Lower leg skin (tissue), 4 donors: ENCODE measurements at places on chromosomes 5 and 9.

DNA sequence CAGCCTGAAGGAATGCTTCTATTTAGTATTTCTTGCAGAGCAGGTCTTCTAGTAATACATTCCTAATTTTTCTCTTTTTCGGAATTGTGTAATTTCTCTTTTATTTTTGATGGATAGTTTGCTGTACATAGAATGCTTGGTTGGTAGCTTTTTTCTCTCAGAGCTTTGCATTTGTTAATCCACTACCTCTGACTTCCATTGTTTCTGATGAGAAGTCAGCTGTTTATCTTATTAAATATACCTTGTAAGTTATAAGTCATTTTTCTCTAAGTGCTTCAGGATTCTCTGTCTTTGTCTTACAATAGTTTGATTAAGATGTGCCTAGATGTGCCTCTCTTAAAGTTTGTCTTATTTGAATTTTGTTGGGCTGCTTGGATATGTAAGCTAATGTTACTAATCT lies 101.9 kb downstream of the HTR1A start:
- DNase-seq = no peak

DNA sequence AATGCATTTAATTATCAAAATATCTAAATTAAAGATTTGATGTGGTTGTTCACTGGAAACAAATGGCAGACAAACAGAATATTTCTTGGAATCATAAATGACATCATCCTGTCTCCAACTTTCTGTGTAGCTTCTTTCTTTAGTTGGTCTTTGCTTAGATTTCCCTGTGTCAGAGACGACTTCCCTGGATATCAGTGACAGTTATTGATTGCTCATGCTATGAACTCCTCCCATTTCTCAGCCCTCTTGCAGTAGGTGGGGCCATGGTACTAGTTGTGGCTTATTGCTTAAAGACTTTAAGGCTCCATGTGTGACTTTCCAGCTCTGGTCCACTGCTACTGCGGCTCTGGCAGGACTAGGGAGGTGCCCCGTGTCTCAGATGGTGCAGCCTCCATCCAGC lies 592.6 kb downstream of the MTRR start:
- DNase-seq = no peak

DNA sequence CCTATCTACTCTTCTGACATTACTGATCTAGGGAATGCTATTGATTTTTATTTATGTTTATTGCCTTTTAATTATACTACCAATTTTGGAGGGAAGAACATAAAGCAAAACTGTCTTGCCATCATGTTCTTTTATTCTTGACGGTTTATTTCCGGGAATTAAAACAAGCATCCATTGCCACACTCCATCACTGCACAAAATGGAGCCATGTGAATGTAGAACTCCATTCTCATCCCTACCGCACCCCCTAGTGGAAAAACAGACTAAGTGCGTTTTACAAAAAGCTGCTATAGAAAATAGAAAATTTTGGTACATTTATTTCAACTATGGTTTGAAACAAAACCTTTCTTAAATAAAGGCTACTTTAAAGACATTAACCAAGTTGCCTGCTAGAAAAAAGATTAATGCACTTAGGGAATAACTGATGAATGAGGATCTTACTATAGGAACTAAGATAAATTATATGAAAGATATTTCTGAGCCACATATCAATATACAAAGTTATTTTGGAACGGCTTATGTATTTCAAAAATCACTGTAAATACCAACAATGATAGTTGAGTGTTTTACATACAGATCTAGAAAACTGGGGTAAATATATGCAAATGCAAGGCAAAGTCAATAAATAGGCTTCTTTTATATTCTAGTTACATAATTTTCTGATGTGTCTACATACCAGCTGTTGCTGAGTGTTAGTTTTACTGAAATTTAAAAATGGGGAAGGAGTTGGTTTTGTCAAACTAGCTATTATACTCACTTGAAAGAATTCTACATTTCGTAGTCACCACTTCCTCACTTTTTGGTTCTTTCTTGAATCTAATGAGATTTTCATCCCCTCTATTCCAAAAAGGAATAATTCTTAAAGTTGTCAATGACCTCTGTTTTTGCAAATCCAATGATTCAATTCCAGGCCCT lies 26.5 kb downstream of the OXCT1 start:
- DNase-seq = no peak

DNA sequence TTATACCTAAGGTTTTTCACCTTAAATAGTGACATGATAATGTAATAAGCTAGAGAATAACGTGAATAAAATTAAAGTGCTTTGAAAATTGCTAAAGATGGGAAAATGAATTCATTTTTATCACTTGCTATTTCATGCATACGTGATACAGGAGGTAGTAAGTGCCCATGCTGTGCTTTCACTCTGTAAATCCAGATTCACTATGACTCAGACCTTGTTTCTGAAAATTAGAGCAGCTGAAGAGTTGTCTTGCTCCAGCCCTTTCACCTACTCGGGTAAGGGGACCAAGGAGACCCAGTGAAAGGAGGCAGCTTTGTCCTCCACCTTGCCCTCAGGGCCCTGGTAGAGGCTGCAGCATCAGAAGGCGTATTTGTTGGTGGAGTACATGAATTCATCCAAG lies 87.9 kb downstream of the ANKH start:
- DNase-seq = no peak

DNA sequence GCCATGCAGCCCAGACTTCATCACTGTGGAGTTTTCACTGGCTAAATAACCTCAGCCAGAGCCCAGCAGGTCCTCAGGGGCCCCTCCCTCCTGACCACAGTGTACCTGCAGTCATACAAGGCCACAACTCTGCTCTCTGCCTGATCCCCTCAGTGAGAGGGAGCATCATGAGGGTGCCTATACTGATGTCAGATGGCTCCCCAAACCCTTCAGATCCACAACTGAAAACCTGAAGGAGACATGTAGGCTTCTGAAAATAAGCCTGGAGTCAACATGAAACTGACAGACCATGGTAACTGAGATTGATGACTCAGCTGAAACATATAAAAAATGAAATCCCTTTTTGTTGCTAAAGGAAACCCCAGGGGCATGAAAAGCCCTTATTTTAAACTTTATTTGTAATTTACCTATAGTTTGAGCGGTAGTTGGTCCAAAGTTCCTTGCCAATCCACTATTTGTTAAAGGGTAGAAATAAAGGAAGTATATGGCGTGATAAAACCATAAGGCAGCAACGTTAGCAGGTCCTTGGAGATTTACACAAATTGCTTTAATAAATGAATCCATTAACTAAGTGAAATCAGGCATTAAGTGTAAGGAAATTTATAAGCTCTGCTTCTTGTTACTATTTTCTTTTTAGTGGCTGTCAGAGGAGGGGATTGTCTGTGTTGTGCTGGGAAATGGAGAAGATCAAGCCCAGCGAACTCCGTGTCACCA lies 68.3 kb downstream of the FGF1 start:
- DNase-seq = no peak

GRCh38 chr5:178301641-178302040 lies 69.0 kb upstream of the PHYKPL start:
- no peak for DNase-seq

DNA sequence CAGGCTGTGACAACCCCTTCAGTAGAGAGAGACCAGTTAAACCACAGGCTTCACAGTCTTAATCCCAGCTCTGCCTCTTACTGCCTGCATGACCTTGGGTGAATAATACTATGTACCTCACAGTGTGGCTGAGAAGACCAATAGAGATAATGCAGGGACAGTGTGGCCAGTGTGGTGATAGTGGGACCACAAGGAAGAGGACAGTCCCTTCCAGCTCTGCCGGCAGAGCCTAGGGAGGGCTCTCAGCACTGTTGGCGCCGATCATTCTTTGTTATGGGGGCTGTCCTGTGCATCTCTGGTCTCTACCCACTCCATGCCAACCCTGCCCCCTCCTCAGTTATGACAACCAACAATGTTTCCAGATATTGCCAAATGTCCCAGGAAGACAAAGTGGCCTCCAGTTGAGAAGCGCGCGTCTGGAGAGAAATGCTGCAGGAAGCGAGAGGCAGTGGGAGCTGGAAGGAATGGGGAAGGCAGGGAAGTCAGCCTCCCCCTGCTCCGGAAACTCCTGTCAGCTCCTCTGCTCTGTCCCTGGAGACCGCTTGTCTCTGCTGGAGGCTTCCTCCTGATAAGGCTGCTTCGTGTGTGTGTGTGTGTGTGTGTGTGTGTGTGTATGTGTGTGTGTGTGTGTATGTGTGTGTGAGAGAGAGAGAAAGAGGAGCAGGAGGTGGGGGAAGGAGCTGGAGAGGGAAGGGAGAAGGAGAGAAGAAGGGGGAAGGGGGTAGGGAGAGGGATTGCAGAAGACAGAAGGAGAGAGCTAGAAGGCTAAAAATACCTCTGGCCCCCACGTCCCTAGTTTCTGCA lies 31.8 kb upstream of the FABP6 start:
- DNase-seq = no peak

GRCh38 chr5:151221574-151221973 lies 2.3 kb downstream of the CCDC69 start:
- no peak for DNase-seq

- DNase-seq = peak; percentile 91
Observed at GRCh38 chr9:130578865-130579737, at the start of gene FUBP3. FUBP3 (plus strand) TSS chr9:130579577; CDS start chr9:130579681, 104 bp downstream.

DNA sequence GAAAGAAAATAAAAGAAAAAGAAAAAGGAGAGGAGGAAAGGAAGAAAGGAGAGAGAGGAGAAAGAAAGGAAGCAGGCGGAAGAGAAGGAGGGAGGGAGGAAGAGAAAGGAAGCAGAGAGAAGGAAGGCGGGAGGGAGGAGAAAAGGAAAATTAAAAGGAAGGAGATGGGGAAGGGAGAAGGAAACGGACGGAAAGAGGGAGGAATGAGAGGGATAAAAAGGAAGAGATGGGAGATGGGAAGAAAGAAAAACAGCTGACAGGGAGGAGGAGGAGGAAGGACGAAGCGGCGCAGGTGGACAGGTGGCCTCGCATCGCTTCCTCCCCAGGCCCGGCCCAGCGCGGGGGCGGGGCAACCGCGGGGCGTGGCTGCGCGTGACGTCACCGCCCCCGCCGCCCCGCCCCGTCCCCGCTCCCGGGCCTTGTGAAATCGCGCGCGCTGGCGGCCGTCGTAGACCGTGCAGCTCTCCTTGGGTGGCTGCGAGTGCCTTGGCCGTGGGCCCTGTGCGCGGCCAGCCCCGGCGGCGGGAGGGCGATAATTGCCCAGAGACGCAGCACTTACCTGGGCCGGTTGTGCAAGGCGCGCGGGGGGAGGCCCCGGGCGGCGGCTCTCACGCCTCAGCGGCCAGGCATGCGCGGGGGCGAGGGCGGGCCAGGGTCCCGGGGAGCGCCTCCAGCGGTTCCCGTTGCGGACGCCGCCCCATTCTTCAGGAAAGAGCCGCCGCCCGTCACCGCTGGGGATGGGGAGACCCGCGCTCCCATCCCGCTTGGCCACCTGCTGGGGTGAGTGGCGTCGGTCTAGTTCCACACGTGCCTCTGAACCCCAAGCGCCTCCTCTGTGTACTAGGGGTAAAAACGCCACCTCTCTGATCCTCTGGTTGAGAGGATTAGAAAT lies 49.6 kb upstream of the FOXE1 start:
- peak; percentile 41 for DNase-seq

GRCh38 chr5:68318955-68319705 lies 103.6 kb downstream of the PIK3R1 start:
- DNase-seq = no peak

GRCh38 chr9:34046784-34047379 lies 1.8 kb downstream of the UBAP2 start:
- DNase-seq = no peak

GRCh38 chr5:103674251-103674650 lies 111.7 kb upstream of the NUDT12 start:
- DNase-seq = no peak

DNA sequence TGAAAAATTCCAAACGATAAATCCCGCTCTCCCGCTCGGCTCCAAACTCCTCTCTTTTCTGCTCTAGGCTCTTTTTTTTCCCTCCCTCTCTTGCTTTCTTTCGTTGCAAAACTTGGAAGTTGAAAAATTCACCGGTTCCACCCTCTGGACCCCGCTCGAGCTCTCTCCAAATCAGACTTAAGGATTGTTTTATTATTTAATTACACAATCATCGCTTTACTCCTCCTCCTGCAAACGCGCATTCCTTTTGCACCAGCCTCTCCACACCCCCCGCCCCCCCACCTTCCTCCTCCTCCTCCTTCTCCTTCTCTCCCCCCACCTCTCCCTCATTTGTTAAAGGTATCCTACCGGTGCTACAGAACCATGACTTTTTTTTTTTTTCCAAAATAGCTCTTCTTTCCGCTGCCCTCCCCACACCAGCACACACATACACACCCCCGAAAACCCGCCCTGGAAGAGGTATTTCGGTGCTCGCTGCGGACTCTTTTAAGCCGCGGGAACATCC lies 535 bp upstream of the NFIB start:
- DNase-seq = peak; percentile 92

GRCh38 chr9:112850840-112851239 lies 39.8 kb downstream of the SLC46A2 start:
- DNase-seq = no peak

GRCh38 chr9:108544866-108545265 lies 310.9 kb downstream of the ACTL7B start:
- no peak for DNase-seq

GRCh38 chr5:173231381-173231766 lies 3.6 kb downstream of the NKX2-5 start:
- DNase-seq = no peak

DNA sequence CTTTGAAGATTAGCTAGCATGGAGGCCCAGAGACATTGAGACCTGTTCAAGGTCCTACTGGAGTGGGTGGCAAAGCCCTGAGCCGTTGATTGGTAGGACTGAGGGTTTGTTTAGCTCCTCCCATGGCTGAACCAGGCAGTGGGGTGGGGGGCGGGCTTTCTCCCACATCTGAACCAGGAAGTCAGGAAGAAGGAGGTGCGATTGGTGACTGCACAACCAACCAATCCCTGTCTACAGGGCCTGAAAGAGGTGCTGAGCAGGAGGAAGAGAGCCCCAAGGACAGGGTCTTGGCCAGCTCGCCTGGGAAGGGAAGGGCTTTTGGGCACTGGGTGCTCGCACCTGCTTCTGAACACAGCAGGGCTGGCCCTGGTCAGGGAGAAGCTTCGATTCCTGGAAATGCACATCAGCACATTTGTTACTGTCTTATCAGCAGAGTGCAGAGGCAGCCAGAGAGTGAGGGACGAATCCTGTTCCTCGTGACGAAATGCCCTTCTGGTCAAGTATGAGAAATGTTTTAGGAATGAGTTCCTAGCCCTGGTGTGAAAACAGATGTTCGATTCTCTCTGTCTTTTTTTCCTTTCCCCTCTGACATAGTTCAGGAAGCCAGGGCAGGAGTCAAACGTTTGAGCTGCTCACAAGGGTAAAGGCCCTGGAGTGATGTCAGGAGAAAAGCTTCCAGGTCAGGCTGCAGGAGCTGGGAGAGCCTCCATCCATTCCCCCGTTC lies 294.8 kb upstream of the KLF4 start:
- no peak for DNase-seq

- DNase-seq = no peak
Observed at GRCh38 chr5:103474677-103475076, 87.9 kb downstream of the NUDT12 start.
